ENCODE measurements at places on chromosomes 4 and X. TPM values are rescaled to one million over a fixed set of nuclear protein-coding genes. Genes with fewer than 3 reads are reported as not detected.

DNA sequence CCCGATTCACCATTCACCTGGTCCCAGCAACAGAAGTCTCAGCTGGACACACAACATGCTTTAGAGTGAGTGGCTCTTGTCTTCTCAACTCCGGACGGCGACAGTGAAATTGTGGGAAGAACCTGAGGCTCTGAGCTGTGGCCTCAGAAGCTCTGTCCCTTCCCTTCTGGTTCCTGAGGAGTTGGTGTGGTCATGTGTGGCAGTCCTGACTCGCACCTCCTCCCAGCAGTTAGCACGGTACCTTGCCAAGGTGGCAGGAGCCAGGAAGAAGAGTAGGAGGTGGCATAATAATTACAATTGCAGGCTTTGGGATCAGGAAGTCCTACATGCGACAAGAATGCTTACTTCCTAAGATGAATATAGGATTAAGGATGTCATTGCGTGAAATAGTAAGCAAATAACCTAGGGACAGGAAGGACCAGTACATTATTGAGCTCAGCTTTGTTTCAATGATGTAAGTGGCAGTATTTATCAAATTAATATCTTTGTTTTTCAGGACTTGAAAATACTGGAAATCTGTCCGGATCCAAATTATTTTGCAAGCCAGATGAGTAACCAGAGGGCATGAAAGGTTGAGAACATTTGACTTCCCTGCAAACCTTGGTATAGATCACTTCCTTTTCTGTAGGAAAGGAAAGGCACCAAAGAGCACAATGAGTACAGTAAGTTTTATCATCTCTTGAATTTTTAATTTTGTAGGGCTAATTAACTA, 21.1 kb downstream of the RNF4 start:
- H3K27ac ChIP-seq, result peak overlapping the region; percentile 75
- no peak for DNase-seq
- H3K36me3 ChIP-seq, result peaks cover 46% of the 10 kb centered on the region
- peaks cover 32% of the 10 kb centered on the region for H3K4me1 ChIP-seq

DNA sequence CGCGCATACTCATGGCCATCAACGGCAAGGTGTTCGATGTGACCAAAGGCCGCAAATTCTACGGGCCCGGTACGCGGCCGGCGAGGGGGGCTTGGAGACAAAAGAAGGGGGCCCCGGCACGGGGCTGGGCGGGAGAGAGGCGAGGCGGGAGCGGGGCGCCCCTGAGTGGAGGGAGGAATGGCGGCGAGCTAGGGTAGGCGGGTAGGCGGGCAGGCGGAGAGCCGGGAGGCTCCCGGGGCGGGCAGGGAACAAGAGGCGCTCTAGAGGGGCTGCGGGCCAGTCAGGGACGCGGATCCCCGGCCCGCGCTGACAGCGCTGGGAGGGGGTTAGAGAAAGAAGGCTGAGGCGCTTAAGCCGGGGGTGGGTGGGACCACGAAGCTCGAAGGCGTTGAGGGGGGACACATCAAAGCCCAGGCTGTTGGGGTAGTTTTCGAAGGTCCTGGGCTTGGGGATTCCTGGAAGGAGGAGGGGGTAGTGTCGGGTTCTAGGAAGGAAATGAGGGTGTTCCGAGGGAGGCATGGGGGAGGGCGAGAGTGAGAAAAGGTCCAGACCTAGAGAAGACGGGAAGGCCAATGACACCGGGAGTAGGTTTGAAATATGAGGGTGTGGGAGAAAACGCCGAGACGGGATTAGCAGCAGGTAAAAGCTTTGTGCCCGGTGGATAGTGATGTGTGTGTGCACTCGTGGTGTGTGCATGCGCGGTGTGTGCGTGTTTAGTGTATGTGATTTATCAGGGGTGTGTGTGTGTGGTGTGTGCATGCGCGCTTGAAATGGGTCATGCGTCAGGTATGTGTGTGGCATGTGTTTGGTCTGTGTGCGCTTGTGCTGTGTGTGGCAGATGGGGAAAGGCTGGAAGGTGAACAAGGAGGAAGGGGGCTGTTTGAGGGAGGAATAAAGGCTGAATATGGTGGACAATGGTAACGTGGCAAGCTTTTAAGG, 807 bp downstream of the PGRMC1 start:
- peak overlapping the region; percentile 92 for H3K27ac ChIP-seq
- peaks cover 10% of the 10 kb centered on the region for H3K36me3 ChIP-seq
- peak; percentile 12 for DNase-seq
- peak overlapping the region; percentile 96 for H3K4me3 ChIP-seq

Gene C4orf46
- 18.1 TPM for total RNA-seq

DNA sequence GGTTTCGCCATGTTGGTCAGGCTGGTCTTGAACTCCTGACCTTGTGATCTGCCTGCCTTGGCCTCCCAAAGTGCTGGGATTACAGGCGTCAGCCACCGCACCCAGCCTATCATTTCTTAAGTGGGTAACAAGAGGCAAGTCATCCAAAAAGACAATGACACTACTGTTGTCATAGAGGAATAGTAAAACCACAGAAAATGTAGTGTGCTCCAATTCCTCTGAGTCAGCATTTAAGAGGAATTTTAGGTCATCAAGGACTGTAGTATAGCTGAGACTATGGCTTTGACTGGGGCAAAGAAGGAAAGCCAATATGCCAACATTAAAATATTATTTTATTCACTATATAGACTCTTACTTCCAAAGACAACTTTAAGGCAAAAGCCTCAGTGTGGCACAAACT, 48.4 kb downstream of the ATP8A1 start:
- H3K27ac ChIP-seq, result no peak overlapping the region
- H3K27me3 ChIP-seq, result no peaks in the 10 kb centered on the region
- H3K36me3 ChIP-seq, result peaks cover 7% of the 10 kb centered on the region
- H3K4me3 ChIP-seq, result no peak overlapping the region

DNA sequence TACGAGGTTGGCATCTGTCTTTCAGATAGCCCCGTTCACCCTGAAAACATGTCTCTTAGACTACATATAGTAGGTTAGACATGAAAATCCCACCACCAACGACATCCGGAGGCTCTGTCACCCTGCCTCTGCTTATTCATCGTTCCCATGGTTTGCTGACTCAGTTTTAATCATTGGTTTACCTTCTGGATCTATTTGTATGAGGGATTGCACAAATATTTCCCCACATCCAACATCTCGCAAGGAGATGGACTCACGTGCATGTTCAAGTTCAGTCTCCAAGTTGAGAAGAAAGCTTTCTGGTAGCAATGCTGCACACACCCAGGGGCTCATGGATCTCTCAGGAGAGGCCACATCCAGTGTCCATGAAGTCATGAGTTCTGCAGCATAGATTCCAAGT, 10.8 kb downstream of the CETN2 start:
- no peak overlapping the region for H3K27ac ChIP-seq
- H3K4me1 ChIP-seq, result peaks cover 10% of the 10 kb centered on the region
- no peaks in the 10 kb centered on the region for H3K36me3 ChIP-seq
- no peak overlapping the region for H3K4me3 ChIP-seq
- DNase-seq, result no peak
- H3K27me3 ChIP-seq, result no peaks in the 10 kb centered on the region

Gene ARHGAP10
- 9.6 TPM for total RNA-seq

- peaks cover 5% of the 10 kb centered on the region for H3K27me3 ChIP-seq
- no peak overlapping the region for H3K27ac ChIP-seq
- H3K4me1 ChIP-seq, result peaks cover 22% of the 10 kb centered on the region
- no peak overlapping the region for H3K4me3 ChIP-seq
- DNase-seq, result no peak
These were observed 4.1 kb upstream of the PGRMC1 start for GRCh38 chrX:119231936-119232445.

GRCh38 chr4:48259748-48260147, 9.9 kb downstream of the TEC start:
- H3K36me3 ChIP-seq, result peaks cover 4% of the 10 kb centered on the region
- H3K27me3 ChIP-seq, result no peaks in the 10 kb centered on the region
- no peak overlapping the region for H3K4me3 ChIP-seq
- H3K27ac ChIP-seq, result no peak overlapping the region
- DNase-seq, result no peak

GRCh38 chrX:2263203-2263602, 237.6 kb downstream of the DHRSX start:
- no peak overlapping the region for H3K4me3 ChIP-seq
- H3K36me3 ChIP-seq, result peaks cover 16% of the 10 kb centered on the region
- H3K4me1 ChIP-seq, result peaks cover 11% of the 10 kb centered on the region

- no peaks in the 10 kb centered on the region for H3K27me3 ChIP-seq
- no peak overlapping the region for H3K27ac ChIP-seq
- no peak overlapping the region for H3K4me3 ChIP-seq
- H3K36me3 ChIP-seq, result peaks cover 5% of the 10 kb centered on the region
- H3K4me1 ChIP-seq, result peaks cover 11% of the 10 kb centered on the region
- no peak for DNase-seq
These were observed 117.3 kb downstream of the SYNPO2 start for GRCh38 chr4:119005928-119006460.

DNA sequence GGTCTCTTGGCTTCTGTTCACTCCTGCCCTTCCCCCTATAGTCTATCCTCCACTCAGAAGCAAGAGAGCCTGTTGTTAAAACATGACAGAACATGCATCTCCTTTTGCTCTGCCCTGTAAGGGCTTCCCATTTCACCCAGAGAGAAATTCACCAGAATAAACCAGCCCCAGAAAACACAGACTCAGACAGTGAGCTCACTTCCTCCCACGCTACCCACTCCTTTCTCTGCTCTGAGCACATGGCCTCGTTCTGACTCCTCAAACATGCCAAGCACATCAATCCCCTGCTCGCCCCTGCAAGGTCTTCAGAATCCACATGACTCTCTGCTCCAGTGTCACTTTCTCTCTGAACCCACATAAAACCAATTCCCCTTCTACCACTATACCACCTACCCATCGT, 50.4 kb downstream of the MID1 start:
- H3K4me3 ChIP-seq, result no peak overlapping the region
- no peak for DNase-seq
- no peaks in the 10 kb centered on the region for H3K27me3 ChIP-seq
- H3K4me1 ChIP-seq, result peaks cover 30% of the 10 kb centered on the region

DNA sequence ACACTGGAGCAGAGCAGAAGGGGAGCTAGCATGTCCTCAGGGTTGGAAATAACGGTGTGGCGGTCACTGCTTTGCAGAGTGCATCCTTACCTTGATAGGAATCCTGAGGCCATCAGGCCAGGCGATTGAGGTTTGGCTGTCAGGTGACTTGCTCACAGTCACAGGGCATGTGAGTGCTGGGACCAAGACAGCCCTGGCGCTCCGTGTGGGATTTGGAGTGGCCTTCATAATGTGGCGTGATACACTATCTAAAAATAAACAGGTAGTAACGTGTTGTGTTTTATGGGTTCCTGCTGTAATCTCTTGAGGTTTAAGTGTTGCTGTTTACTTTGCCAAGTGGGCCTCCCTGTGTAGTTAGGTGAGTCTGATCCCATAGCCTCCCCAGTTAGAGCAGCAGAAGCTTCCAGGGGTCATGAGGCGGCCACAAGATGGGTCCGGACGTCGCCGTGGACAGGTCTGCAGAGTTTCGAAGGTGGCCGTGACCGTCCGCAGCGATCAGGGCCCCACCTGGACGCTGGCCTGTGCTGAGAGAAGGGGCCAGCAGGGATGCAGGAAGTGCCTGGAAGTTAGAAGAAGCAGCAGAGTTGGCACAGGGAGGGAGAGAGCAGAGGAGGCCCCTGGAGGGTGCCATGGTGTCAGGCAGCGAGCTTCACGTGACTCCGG, 27.7 kb downstream of the RGS12 start:
- H3K4me1 ChIP-seq, result peaks cover 19% of the 10 kb centered on the region
- DNase-seq, result no peak
- no peaks in the 10 kb centered on the region for H3K27me3 ChIP-seq
- H3K4me3 ChIP-seq, result no peak overlapping the region
- H3K27ac ChIP-seq, result peak overlapping the region; percentile 37

GRCh38 chr4:161799710-161800109, 364.1 kb downstream of the FSTL5 start:
- H3K27me3 ChIP-seq, result no peaks in the 10 kb centered on the region
- H3K4me3 ChIP-seq, result no peak overlapping the region
- no peaks in the 10 kb centered on the region for H3K36me3 ChIP-seq

- DNase-seq, result no peak
- peak overlapping the region; percentile 83 for H3K4me3 ChIP-seq
- peaks cover 59% of the 10 kb centered on the region for H3K27me3 ChIP-seq
- no peak overlapping the region for H3K27ac ChIP-seq
These were observed 885 bp downstream of the CCDC110 start for GRCh38 chr4:185470501-185471195.

DNA sequence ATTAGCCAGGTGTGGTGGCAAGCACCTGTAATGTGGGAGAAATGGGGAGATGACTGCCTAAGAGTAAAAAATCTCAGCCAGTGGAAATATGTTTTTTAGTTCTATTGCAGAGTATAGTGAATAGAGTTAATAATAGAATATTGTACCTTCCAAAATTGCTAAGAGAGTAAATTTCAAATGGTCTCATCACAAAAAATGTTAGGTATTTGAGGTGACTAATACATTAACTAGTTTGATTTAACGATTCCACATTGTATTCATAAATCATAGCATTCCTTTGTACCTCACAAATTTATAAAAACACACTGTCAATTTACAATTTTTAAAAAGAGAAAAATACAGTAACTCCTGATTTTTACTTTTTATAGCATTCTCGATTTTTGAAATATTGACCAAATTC, 681.5 kb upstream of the EPHA5 start:
- no peaks in the 10 kb centered on the region for H3K4me1 ChIP-seq
- H3K27me3 ChIP-seq, result no peaks in the 10 kb centered on the region
- H3K27ac ChIP-seq, result no peak overlapping the region
- H3K36me3 ChIP-seq, result no peaks in the 10 kb centered on the region
- no peak overlapping the region for H3K4me3 ChIP-seq

Gene STPG2
- total RNA-seq, result 0.18 TPM

DNA sequence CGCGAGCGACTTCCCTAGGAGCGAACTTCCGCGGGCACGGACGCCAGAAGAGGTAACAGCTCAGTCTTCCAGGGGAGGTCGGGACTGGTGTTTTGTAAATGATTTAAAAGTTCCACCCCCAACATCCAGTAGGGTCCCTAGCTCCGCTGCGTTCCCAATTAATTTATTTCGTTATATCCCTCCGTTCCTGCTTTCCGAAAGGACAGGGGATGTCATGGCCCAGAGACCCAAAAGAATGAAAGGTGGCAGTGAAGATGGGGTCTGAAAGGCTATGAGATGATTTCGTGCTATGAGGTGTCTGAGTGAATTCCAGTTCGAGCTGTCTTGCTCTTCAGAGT, 373 bp upstream of the SMIM43 start:
- peak overlapping the region; percentile 78 for H3K4me3 ChIP-seq
- peaks cover 18% of the 10 kb centered on the region for H3K4me1 ChIP-seq
- peaks cover 99% of the 10 kb centered on the region for H3K27me3 ChIP-seq
- DNase-seq, result no peak

GRCh38 chr4:38983291-38983690, 48.9 kb downstream of the TMEM156 start:
- no peaks in the 10 kb centered on the region for H3K36me3 ChIP-seq
- DNase-seq, result no peak
- H3K27me3 ChIP-seq, result no peaks in the 10 kb centered on the region
- H3K4me3 ChIP-seq, result no peak overlapping the region

Gene P2RY10
- total RNA-seq, result not detected

DNA sequence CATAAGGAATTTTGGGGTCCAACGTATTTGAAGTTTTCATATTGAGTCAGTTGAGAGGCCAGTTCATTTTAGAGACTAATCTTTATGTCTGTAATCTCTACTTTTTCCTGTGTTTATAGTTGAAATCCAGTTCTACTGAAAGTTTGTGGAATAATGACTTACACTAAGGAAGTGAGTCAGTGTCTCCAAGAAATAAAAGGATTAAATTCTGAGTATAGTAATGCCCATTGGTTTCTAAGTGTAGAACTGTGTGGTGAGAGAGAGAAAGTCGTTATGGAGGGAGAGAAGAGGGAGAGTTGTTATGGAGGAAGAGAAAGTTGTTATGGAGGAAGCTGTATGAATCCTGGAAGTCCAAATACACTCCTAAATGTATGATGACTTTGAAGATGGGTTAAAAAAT, 264.6 kb upstream of the HAND2 start:
- H3K27me3 ChIP-seq, result no peaks in the 10 kb centered on the region
- no peaks in the 10 kb centered on the region for H3K4me1 ChIP-seq
- H3K4me3 ChIP-seq, result no peak overlapping the region
- DNase-seq, result no peak
- H3K36me3 ChIP-seq, result no peaks in the 10 kb centered on the region

GRCh38 chrX:9770319-9770718, 4.7 kb upstream of the GPR143 start:
- no peak overlapping the region for H3K27ac ChIP-seq
- H3K4me1 ChIP-seq, result peaks cover 3% of the 10 kb centered on the region
